ENCODE measurements at places on chromosomes 6 and 20.

DNA sequence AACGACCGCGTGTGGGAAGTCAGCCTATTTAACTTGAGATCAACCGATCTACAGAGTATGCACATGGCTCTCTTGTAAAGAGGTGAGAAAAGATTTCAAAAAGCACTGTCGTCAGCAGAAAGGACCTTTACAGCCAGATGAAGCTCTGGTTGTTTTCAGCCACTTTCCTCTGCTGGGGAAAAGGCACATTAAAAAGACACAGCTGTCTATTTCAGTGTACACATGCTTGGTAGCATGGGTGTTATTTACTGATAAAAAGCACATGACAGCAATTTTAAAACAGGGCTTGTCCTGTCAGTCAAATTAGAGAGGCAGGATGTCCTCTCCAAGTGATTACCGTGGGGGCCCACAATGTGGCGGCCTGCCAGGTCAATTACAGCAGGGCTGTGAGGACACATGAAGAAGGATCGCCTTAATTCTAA lies 188.9 kb downstream of the PRKN start:
- no peak for DNase-seq

GRCh38 chr6:81382852-81383251 lies 369.6 kb downstream of the TENT5A start:
- DNase-seq = no peak

DNA sequence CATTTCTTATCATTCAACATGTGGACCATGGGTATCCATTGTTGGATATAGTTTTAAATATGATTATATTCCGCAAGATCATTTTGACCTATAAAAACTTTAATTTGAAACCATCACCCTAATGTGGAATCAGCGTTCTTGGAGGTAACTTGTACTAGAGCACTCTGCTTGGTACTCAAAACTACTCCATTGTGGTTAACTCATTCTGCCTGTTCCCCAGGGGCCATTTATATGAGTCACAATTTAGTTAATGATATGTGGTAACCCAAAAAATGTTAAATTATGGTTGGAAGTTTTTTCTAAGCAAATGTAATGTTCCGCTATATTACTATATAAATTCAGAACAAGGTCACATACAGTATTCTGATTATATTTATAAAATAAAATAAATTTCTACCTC lies 109.3 kb downstream of the TRDN start:
- DNase-seq = peak; percentile 21

DNA sequence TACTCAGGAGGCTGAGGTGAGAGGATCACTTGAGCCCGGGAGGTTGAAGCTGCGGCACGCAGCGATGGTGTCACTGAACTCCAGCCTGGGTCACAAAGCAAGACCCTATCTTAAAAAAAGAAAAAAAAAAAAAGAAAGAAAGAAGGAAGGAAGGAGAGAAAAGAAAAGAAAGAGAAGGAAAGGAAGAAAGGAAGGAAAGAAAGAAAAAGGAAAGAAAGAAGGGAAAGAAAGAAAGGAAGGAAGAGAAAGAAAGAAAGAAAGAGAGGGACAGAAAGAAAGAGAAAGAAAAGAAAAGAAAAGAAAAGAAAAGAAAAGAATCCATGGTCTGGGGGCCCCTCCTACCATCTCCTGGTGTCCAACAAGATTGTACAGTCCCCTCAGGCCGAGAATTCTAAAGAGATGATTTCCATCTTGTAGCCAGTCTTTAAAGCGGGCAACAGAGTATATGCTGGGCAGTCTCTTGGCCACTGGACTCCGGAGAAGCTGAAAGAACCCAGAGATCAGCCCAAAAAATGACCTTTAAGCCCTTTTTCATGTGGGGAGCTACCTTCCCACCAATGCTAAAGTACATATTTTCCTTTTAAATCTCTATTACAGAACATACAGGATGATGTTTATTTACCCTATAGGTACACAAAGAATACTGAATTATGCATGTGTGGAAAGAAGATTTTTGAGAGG lies 23.7 kb upstream of the RBL1 start:
- DNase-seq = no peak

- DNase-seq = no peak
Observed at GRCh38 chr6:111673532-111673931, 67.9 kb upstream of the TRAF3IP2 start.

GRCh38 chr20:49661560-49662329 lies 51.9 kb downstream of the B4GALT5 start:
- no peak for DNase-seq

DNA sequence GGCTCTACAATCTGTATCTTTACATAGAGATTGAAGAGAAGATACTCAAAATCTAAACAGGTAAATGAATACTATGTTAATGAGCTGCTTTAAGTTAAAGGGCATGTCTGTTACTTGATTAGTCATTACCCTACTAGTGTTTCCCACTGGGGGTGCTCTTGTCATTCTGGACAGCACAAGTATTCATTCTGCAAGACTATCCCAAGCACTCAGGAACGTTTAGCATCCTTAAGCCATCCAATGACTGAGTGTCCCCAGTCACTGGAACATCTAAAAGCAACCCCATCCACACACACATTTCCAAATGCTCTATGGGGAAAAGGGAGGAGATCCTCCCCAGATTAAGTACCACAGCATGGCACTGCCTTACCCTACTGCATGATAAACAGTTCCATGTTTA lies 25.7 kb downstream of the EZR start:
- peak; percentile 70 for DNase-seq

DNA sequence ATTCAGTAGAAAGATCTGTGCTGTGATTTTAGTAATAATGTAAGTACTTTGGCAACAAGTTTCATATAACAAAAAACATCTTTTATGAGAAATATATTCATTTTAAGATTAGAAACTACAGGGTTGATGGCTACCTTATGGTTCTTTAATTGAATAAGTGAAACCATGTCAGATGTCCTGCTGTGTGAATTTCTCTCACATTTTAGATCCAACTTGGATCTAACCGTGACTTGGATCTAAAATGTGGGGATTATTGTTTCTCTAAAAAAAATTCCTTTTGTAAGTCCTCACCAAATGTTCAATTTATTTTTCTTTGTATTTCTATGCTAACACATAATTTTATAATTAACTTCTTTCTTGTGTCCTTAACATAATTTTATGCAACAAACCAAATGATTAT lies 30.4 kb downstream of the ZC2HC1B start:
- no peak for DNase-seq

GRCh38 chr6:139149383-139149782 lies 14.5 kb downstream of the HECA start:
- no peak for DNase-seq

GRCh38 chr6:158708239-158708638 lies 58.4 kb downstream of the SYTL3 start:
- DNase-seq = peak; percentile 61

GRCh38 chr6:33677143-33677660 lies 34.3 kb downstream of the UQCC2 start:
- DNase-seq = no peak

GRCh38 chr6:45653117-45653883 lies 275.6 kb upstream of the SUPT3H start:
- no peak for DNase-seq

GRCh38 chr6:90227673-90228072 lies 69.0 kb downstream of the BACH2 start:
- peak; percentile 9 for DNase-seq

- DNase-seq = no peak
Observed at GRCh38 chr6:16591396-16592222, 169.7 kb downstream of the ATXN1 start.

GRCh38 chr6:12733876-12734275 lies 17.3 kb downstream of the PHACTR1 start:
- DNase-seq = no peak

DNA sequence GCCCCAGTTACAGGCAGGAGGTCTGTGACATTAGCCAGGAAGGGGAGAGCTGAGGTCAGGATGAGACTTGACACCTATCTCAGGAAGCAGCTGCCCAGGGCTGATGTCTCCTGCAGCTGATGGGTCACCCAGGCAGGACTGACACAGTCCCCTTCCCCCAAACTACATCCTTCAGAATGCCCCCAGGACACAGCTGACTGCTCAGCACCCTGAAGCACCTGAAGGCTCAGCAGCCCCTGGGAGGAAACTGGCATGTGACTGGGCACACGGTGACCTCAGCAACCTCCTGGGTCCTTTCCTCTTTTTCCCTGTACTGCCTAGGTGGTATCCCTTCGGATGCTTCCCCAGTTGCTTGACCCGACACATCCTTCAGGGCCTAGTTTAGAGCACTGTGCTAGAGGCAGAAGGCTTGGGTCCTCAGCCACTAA lies 1.9 kb downstream of the SDC4 start:
- no peak for DNase-seq

DNA sequence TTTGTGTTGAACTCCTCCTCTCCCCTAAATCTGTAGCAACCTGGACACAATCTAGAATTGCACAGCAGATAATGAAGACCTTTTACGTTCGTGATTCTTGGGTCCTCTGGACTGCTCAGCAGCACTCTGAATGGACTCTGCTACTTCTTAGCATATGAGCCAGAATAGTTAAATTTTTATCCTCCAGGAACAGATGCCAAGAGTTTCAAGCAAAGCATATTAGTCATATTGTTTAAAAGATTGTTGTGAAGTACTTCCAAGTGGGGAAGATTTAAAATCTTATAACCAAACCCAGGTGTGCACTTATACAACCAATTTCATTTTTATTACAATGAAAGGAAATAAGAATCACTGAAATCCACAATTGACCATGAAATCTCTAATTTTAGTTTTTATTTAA lies 118.9 kb upstream of the EXOC2 start:
- DNase-seq = no peak

- peak; percentile 9 for DNase-seq
Observed at GRCh38 chr6:46648869-46649492, 3.6 kb downstream of the CYP39A1 start.

- DNase-seq = peak; percentile 67
Observed at GRCh38 chr6:11366934-11367637, 134.6 kb upstream of the NEDD9 start.

DNA sequence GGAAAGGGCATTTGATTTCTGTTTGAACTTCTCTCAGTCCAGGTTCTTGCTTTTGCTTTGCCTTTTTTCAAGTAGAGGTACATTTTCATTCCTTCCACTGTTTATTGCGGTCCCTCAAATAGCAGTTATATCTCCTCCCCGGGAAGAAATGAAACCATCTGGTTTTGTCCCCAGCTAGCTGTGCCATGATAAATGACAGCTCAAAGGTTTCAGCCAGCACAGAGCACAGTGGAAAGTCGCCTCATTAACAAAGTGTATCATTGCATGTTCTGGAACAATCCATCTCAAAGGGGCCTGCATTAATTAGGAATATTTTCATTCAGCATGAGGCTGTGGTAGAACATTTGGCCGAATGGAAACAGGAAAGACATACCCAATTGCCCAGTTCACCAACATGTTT lies 146.0 kb downstream of the EDN3 start:
- DNase-seq = no peak

DNA sequence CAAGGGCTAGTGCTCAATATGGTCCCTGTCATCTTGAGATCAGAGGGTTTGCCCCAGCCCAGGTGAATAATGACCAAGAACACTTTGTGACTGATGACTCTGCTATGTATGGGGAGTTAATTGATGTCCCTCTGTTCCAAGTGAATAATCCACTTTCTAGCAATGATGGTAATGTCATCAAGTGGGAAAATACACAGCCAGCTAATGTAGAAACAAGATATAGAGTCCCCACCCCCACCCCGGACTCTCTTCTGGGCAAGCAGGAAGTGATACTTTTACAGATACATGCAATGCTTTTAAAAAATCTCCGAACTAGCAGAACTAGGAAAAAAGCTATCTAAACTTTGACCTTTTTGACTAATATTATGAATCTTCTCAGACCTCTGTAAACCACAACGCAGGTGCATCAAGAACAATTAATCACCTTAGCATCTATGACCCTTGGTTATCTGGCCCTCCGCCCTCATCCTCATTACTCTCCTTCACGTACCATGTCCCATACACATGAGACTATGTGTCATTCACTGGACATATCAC lies 30.5 kb downstream of the CNR1 start:
- DNase-seq = no peak

GRCh38 chr20:46060975-46061374 lies 28.8 kb downstream of the NCOA5 start:
- no peak for DNase-seq
